ENCODE measurements at places on chromosomes 6 and 20. TPM values are rescaled to one million over a fixed set of nuclear protein-coding genes. Genes with fewer than 3 reads are reported as not detected.

The CRISP3 gene
- not detected for total RNA-seq

The C6orf15 gene
- total RNA-seq: 0.29 TPM

The GPR31 gene
- total RNA-seq: not detected

The PERP gene
- total RNA-seq: 68.0 TPM

The HUS1B gene
- 0.22 TPM for total RNA-seq

The FAM209B gene
- total RNA-seq: not detected

The EPB41L1 gene
- 17.4 TPM for total RNA-seq

The INSM1 gene
- total RNA-seq: not detected
